Globus pallidus (tissue), 1 donor: ENCODE measurements at places on chromosomes 6 and 20.
A peak's percentile ranks its signal among the peaks of the same experiment; 100 is the strongest.

- DNase-seq, result no peak
These were observed 24.2 kb upstream of the PNPLA1 start for GRCh38 chr6:36245572-36246061.

- DNase-seq, result no peak
These were observed 223.2 kb downstream of the SYNDIG1 start for GRCh38 chr20:24692446-24693200.

DNA sequence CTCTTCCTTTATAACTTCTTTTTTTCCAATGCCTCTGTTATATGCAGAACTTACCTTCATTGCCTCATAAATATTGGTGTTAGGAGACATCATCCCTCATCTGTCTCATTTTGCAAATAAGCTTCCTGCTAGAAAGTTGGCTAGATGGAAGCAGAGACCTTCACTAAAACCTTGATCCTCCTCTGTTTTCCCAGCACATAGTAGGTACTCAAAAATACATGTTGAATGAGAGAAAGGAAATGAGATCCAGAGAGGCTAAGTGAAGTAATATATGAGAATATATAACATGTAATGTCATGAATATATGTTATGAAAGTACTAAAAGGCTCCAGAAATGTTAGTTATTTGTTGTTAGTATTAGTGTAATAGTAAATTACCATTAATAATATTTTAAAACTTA is 91.9 kb downstream of the CDKAL1 start:
- no peak for DNase-seq

DNA sequence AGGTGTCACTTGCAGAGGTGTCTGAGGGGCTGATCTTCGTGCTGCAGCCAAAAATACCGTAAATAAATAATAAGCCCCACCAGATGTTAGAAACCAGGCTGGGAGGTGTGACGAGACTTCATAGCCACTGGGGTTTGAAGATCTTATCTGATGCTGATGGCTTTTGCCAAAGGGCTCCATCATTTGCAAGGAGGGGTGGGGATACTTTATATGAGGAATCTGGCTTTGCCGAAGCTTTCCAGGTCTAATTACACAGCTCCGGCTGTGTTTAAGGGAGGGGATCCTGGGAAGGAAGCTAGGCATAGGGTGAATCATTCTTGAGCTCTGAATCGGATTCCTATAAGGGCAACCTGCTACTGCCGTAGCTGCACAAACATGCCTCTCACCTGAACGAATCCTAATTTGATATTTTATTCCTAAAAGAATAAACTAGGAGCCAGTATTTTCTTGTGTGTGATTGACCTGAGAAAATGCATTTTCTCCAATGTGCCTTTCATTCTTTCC is 249.6 kb downstream of the SOD2 start:
- no peak for DNase-seq

DNA sequence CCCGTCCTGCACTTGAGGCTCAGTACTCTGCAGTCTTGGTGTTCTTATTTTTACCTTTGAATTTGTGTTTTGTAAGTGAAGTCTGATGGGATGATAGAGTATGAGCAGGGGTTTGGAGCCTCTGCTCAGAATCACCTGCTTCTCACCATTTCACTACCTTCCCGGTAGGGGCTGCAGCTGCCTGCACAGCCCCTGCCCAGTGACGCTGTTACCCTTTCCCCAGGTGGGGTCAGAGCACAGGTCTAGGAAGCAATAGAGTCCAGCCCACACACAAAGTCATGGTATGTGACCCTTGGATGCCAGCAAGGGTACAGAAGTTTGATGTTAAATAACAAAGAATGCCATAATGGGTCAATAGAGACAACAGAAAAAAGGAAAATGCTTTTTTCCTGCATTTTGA is 101.8 kb upstream of the TCF21 start:
- no peak for DNase-seq

DNA sequence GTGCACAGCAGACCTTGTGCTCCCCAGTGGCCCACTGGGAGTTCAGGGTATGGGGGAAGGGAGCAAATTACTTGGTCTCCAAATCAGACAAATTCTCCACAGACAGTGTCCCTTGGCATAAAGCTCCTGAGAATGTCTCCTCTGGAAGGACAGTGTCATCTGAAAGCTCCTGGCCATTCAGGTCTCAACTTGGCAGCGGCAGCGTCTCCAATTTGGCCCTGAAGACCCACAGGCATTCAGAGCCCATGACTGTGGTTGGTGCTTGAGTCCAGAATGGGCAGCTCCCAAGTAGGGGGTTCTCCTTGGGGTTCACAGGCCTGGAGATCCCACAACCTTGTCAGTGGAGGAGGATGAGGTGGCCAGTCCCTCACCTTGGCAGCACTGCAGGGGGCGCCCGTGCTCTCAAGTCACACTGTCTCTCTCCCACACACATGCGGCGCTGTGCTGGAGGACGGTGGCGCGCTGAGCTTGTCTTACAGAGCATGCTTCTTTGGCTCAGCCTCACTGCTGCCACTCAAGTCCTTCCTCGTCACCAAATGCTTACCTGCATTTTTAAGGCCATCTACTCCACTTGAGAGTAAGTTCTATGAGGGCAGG is 20.7 kb downstream of the DYNLRB1 start:
- DNase-seq, result peak; percentile 41

- DNase-seq, result peak; percentile 69
These were observed 8.8 kb upstream of the CD83 start for GRCh38 chr6:14108571-14109410.

DNA sequence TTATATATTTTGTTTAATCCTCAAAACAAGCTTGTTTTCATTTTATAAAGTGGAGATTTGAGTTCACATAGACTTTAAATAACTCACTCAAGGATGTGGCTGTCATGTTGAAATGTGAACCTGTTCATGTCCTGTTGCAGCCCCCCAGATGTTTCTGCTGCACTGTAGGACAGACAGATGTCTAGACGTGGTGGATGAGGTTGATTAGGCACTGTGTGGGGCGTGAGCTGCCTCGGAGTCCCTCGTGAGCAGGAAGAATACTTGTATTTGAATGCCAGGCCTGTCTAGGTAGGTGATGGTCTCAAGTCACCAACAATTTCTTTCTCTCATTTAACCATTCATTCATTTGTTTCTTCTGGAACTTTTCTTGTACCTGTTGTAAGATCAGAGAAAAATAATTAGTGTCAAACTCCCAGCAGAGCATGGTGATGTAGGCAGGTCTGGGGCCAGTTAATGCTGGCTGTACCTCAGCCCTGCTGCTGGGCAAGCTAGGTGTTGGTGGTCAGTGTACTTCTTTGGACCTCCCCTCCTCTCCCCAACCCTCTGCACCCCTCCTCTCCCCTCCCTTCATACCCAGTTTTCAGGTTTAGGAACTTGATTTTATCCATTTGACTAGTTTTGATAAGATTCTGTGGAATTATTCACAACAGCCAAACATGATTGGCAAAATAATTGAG is 34.0 kb downstream of the AFDN start:
- DNase-seq, result no peak

- no peak for DNase-seq
These were observed 71.8 kb upstream of the PHIP start for GRCh38 chr6:79149884-79150283.

DNA sequence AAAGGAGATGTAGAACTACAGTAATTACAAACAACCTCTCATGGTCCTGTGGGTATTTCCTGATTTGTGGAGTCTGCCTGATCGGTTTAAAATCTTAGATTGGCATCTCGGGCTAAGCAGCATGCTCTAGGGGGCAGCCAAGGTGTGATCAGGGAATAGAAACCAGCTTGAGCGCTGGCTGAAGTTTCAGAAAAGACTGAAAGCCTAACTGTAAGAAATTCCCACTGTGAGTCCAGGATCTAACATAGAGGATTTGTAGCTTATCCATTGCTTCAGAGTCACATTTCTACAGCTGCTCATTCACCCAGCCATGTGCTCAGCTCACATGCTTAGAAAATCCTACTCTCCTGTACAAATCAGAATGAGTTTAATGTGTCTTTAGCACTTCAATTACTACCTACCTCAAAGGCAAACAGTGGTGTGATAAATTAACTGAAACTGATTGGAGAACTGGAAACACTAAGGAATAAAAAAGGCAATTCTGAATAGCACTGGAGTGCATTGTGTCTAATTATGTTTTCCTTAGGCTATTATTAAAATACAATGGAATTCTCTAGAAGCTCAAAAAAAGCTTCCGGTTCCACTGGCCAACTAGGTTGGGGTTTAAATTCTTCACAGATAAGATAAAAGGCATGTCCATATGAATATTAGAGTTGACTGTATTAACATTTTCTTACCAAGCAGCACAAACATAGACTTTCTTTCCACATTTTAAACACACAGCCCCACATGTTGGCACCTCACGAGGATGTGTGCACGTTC is 73.8 kb upstream of the MPC1 start:
- no peak for DNase-seq

GRCh38 chr20:43821795-43822194 is 92.9 kb upstream of the TOX2 start:
- no peak for DNase-seq

- no peak for DNase-seq
These were observed 28.4 kb downstream of the SYNJ2 start for GRCh38 chr6:158009935-158010585.

- DNase-seq, result no peak
These were observed 224.9 kb downstream of the IBTK start for GRCh38 chr6:82022614-82023129.

DNA sequence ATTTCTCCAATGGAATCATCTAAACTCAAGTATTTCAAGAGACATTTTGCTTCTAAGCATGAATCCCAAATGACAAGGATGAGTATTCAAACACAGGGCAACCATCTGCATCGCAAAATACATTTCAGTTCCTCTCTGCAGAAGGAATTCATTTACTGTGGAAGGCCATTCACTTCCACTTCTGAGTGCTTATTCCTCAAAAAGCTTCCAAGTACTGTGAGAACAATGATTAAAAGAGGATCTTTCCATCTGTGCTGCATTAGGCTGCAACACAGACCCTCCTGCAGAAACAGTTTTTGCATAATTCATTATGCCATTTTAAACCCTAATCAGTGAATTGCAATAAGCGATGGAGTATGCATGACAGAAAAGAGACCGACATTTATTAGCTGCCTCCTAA is 52.5 kb downstream of the ARHGAP18 start:
- DNase-seq, result no peak
